Epithelial cell of prostate (primary cell): ENCODE measurements at places on chromosomes 4 and X.

- no peak for DNase-seq
These were observed 17.1 kb downstream of the MYOZ2 start for GRCh38 chr4:119152741-119153140.

GRCh38 chr4:108155373-108155772 lies 13.4 kb downstream of the LEF1 start:
- DNase-seq, result no peak

- no peak for DNase-seq
These were observed 76.9 kb upstream of the PPARGC1A start for GRCh38 chr4:23966725-23967124.

- no peak for DNase-seq
These were observed 332.9 kb downstream of the PPP3CA start for GRCh38 chr4:101014417-101014816.

DNA sequence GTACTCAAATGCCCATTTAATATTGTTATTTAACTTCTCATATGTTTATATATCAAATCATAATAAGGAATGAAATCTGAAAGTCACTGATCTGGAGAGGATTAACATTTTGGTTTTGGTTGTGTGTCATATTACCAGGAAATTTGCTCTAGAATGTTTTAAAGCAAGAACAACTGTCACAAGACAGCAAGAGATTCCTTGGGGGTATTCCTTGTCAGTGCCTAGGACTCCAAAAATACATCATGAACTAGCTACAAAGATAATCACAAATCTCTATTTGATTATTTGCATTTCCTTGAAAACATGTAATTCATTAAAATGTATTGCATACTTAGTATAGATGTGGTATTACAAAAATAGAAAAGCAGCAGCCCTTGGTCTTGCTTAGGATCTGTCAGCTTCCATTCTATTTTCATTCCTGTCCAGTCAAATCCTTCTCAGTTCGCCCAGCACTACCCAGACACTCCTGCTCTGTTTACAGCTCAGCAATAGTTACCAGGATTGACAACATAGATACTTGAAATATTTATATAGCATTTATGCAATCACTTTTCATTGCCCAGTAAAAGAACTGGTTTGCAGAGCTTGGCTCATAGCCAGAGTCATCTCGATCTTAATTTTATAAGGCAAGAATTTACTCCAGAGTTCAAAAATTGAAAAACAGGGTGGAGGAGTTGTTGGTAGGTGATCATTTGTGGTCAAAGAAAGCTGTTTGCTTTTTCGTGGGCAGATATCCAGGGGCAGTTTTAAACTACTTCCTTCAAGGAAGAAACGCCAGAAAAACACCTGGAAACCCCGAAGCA lies 9.2 kb upstream of the BMP3 start:
- DNase-seq, result peak; percentile 56

GRCh38 chr4:183388021-183388420 lies 56.4 kb upstream of the CDKN2AIP start:
- DNase-seq, result no peak

DNA sequence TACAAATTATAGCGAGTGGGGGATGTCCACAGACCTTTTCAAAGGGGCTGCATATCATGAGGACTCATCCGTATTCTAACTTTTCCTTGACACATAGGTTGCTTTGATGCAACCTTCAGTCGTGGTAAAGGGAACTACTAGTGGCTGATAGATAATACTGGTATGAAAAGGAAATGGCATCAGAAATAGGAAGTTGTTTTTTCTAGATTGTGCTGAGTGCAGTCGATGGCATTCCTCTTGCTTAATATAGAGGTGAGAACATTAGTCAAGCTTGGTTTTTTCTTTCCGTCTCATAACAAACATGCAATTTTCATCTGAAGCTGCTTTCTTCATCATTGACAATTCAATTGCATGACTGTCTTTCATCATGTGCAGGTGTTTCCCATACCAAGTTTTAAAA lies 16.6 kb downstream of the ENPEP start:
- no peak for DNase-seq

DNA sequence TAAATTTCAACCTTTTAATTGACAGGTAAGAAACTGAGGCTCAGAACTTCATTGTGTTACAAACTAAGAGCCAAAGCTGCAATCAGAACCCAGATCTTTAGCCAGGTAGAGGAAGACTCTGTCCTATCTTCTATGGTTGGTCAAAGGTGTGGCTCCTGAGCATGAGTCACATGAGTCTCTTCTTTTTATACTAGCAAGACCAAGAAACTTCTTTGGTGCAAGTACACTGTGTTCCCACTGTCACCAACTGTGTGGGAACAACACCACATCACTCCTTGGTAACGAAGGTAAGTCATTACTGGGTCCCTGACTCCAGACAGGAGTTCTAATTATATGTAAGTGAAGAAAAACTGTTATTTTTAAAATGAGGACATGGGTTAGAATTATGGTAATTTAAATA lies 290.1 kb downstream of the INPP4B start:
- no peak for DNase-seq

DNA sequence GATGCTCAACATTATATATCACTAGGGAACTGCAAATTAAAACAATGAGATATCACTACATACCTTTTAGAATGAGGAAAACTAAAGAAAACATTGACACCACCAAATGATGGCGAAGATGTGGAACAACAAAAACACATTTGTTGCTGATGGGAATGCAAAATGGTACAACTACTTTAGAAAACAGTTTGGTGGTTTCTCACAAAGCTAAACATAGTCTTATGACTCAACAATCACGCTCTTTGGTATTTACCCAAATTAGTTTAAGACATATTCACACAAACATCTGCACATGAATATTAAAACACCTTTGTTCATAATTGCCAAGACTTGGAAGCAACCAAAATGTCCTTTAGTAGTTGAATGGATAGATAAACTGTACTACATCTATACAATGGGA lies 53.2 kb downstream of the USO1 start:
- no peak for DNase-seq
